Foreskin keratinocyte (primary cell): ENCODE measurements at places on chromosomes 3 and 15.

DNA sequence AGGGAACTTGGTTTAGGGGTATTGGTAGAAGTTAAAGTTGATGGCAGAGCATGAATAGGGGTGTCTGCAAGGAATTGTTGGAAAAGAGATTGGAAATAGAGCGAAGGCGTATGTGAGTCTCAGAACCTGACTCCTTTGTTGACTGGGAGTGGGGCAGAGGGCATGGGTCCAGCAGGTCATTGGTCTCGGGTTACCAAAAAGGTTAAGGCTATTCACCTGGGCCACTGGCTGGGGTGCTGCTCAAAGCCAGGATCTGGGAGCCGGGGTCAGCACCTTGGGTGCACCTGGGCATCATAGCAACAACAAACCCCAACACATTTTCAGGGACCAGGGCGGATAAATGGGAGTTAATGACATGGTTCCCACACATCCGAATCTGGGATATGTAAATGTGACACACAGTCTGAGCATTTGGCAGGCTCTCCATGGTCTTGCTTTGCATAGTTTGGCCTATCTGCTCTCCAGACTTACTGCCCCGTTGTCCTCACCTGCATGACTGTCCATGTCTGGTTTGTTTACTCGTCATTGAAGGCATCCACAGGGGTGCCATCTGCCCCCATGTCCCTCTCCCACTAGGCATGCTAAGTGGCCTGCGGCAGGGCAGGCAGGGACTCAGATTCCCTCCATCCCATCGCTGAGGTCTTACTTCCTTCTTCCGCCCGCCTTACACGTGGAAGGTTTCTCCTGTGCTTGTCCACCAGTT, 10.1 kb downstream of the KLF13 start:
- DNase-seq: no peak

DNA sequence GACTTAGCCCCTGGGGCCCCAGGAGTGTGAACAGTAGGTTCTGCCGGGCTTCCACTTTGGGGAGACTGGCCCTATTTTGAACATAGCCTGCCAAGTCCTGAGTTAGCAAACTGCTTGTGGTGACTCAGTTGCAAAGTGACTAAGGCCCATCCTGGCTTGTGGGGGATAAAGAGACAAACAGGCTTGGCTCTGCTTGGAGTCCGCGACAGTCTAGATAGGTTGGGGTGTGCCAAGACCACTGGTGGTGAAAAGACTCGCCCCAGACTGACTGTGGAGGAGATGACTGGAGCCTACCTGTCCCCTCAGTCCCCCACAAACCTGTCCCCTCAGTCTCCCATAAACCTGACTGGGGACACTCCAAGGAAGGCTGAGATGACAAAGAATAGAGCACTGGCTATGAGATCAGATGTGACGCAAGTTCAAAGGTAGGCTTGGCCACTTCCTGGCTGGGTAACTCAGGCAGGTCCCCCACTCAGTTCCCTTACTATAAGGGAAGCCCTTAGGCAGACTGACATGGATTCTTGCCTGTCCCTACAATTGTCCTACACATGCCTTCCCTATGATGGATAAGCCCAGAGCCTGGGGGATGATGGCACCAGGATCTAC, 4.3 kb downstream of the DNASE1L3 start:
- DNase-seq: peak; percentile 70

GRCh38 chr15:44034933-44035624, 160.0 kb downstream of the FRMD5 start:
- DNase-seq: peak; percentile 40

DNA sequence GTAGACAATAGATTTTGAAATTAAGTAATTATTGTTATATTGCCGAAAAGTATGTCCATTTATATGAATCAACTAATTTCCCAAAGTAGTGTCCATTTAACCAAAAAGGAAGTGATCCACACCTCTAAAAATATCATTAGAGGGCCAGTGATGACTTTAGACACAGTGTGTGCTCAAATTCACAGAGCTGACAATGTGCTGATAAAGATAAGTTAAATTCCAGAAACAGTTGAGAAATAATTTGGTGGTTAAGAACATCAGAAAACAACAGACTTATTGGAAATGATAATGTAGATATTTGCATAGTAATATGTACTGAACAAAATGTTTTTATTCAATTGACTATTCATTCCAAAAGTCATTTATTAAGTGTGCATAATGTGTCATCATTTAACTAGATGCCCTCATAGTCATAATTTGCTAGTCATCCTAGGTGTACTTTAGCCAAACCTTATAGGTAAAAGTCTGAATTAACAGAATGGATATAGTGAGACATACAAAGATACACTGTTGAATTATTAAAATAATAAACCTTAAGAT, 230.2 kb upstream of the ADAMTS9 start:
- DNase-seq: no peak

DNA sequence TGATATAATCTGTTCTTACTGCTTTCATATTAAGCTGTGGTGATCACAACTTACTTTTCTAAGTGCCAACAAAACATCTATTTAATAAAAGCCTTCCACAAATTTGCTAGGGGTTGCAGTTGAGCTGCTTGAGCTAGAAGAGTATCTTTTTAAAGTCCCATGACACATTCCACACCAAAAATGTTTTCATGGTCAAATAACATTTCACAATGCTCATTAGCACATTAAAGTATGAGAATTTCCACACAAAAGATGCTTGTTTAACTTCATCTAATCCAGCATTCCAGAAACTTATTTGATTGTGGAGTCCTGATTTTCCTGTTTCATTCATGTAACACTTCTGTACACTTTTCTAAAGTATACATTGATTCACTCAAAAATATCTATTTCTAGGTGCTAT, 876.1 kb upstream of the CFAP20DC start:
- DNase-seq: no peak

- DNase-seq: no peak
These were observed 1.3 kb upstream of the UNC13C start for GRCh38 chr15:53976844-53977392.

- no peak for DNase-seq
These were observed 126.4 kb downstream of the P2RY1 start for GRCh38 chr3:152961323-152961722.

DNA sequence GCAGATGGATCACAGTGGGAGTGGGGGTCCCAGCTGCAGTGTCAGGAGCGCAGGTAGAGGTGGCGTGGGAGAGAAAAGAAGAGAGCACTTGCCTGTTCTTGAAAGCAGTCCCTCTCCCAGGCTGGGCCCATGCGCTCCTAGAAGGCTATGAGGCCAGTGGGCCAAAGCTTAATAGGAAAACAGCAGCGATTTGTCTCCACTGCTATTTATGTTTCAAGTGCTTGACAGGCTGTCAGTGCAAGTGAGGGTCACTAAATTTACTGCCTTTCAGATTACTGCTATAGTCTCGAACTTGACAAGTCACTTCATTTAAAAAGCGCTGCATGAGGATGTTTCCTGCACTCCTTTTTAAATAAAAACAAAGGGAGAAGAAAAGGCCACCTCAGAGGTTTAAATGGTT, 239.5 kb downstream of the GAP43 start:
- no peak for DNase-seq

DNA sequence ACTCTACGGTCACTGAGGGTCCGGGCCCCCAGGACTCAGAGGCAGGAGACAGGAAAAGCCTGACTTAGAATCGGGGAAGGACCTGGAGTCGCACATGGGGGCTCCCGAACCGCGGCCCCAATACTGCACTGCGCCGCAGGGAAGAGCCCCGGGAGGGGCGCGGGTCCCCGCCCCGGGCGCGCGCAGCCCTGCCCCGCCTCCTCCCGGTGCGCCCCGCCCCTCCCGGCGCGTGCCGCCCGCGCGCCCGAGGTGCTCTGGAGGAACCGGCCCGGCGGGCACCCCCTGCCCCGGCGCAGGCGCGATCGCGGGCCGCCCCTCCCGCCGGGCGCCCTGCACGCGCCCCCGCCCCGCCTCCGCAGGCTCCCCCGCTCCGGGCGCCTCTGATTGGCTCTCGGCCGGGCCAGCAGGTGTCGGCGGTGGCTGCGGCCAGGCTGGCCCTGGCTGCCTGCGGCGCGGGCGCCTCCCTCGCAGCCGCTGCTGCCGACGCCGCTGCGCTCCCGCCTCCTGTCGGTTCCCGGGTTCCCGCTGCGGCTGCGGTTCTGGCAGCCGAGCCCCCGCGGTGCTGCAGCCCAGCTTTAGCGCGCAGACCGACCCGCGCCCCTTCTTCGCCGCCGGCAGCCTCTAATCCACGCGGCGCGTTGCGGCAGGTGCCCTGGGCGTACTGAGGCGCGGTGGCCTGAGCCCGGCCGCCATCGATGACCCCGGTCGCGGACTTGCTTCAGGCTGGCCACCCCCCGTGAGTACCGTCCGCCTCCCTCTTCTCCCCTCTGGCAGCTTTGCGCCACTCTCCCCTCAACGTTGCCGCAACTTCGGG, at the start of gene MYRIP:
TSS of gene MYRIP (plus strand) at position 429 of the 814 bp plus-strand sequence. CDS start 91,208 bp downstream, outside the sequence.
- no peak for DNase-seq

GRCh38 chr3:14429237-14429636, 26.8 kb downstream of the SLC6A6 start:
- no peak for DNase-seq

DNA sequence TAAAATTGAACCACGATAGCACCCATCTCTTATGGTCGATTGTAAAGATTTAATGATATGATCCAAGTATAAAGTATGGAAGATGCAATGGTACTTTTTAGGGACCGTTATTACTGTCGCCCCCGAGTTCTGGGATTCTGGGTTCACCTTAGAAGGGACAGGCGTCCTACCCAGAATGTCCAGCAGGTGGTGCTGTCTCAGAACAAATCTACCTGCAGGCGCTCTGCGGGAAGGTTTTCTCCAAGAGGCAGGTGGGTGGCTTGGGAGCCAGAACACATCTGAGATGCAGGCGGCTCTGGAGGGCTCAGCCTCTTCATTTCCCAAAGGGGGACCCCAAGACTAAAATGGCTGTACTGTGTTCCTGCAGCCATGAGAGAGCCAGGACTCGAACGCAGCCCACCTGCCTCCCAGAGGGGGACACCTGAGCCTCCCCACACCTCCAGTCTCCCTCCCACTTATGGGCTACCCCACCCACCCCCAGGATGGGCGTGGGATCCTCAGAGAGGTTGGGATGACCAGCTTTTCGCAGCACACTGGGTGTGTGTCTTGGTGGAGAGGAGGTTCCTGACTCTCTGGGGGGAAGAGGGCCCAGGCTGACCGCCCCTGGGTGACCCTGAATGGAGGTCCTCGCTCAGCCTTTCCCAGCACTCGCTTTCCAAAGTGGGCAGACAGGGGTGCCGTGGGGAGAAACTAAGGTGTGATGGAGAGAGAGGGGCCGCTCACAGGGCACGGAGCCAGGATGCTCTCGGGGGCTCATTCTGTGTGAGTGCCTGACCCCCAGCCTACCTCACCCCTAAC, 28.1 kb upstream of the CORO2B start:
- DNase-seq: peak; percentile 20

DNA sequence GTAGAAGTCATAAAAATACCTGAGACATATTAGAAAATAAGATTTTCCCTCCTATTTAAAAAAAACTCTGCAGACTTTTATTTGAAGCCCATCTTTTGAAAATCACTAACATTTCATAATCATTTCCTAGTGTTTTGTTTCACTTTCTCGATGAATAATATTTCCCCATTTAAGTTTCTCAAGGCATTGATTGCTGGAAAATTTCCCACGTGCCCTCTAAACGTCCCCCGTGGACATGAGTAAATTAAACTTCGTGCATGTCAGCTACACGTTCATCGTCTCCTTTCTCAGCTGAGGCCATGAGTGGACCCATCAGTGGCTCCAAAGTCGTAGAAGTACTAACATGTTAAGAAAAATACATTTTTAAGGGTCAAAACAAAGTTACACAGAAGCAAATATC, 2.0 kb upstream of the TM2D3 start:
- no peak for DNase-seq

- no peak for DNase-seq
These were observed at the start of gene SERPINI2 for GRCh38 chr3:167473863-167474262. Gene SERPINI2 (minus strand): TSS chr3:167474042. CDS start chr3:167471834, 2,208 bp downstream.

DNA sequence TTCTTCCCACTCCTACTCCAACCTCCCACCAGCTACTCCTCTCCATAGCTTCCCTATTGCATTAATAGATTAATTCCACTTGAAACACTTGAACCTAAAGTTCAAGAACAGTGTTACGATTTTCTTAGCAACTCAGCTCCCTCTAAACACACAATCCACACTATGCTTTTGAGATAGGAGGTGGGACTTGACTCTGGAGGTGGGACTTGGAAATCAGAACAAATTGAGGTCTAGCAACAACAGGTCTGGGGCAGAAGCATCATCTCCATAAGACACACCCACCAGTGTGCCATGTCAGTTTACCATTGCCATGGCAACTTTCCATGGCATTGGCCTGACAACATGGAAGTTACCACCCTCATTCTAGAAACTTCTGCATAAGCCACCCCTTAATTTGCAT, 336.5 kb upstream of the ALCAM start:
- no peak for DNase-seq

- no peak for DNase-seq
These were observed 672.9 kb downstream of the SQOR start for GRCh38 chr15:46307746-46308145.

GRCh38 chr3:113658107-113658506, 38.3 kb downstream of the USF3 start:
- no peak for DNase-seq

DNA sequence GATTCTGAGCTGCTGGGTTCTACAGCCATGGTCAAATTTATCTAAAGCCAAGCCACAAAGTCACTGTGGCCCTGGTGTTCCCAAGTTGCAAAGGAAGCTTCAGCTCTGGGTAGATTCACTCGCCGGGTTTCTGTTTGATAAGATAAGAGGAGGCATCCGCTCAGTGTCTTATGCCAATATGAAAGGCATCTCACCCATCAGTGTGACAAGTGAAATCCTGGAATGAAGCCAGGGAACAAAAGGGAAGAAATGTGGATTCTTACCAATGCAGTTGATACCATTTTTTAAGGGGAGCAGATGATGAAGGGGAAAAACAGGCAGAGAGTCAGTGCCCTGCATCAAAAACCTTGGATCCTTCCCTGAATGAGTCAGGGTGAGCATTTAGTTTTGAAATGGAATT, 2.8 kb upstream of the CPNE4 start:
- DNase-seq: no peak

DNA sequence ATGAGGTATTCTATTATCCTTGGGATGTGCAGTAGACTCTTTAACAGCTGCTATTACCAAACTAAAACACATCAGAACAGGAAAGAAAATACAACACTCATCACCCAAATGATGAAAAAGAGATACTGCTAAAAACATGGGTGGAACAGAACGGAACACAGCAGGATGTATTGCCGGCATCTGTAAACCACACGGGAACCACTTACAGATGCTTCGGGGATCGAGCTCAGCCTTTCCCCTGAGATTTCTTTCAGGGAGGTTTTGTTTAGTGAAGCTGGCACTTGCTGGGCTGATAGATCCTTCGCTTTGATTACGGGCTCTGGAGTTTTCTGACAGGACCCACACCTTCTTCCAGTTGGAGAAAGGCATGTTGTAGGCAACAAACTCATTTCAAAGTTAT, 182.3 kb upstream of the FAM3D start:
- no peak for DNase-seq

GRCh38 chr3:49119439-49119838, 1.2 kb downstream of the USP19 start:
- no peak for DNase-seq
